CD4-positive, alpha-beta T cell treated with Interleukin-1 beta for 1 hour (primary cell): ENCODE measurements at places on chromosomes 6 and 20.
A peak's percentile ranks its signal among the peaks of the same experiment; 100 is the strongest.

GRCh38 chr6:125294925-125295324 lies 6.8 kb downstream of the HDDC2 start:
- no peak for DNase-seq

GRCh38 chr6:125832391-125833117 lies 41.8 kb downstream of the NCOA7 start:
- DNase-seq, result no peak

DNA sequence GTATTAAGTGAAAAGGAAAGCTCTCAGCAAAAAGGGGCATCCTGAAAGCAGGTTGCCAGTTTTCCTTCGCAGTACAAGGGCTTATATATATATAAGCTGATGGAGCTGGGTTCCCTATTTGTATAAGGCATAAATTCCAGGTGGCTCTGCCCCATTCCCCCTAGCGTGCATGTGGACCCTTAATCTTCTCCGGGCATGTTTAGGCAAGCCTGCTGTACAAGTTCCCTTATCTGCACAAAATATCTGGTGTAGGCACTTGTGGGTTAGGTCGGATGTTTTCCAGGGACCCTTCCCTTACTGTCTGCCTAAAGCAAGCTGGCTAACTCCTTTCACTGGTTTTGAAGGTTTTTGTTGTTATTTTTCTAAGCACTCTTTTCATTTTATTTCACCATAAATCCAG lies 140.7 kb downstream of the FUT9 start:
- DNase-seq, result no peak

GRCh38 chr20:36950414-36951197 lies 902 bp downstream of the SAMHD1 start:
- peak; percentile 24 for DNase-seq

- no peak for DNase-seq
Measured at GRCh38 chr20:46388937-46389336, 17.5 kb downstream of the ELMO2 start.
